Endothelial cell (in vitro differentiated cells): ENCODE measurements at places on chromosomes 2 and 18. TPM values are rescaled to one million over a fixed set of nuclear protein-coding genes. Genes with fewer than 3 reads are reported as not detected.
A peak's percentile ranks its signal among the peaks of the same experiment; 100 is the strongest.

The NEU2 gene
- total RNA-seq, result not detected

The KLF7 gene
- 120 TPM for total RNA-seq

GRCh38 chr2:200905618-200906296 is 16.6 kb downstream of the NIF3L1 start:
- DNase-seq, result peak; percentile 69

The TRAK2 gene
- 18.4 TPM for total RNA-seq

The ATP6V1B1 gene
- not detected for total RNA-seq

DNA sequence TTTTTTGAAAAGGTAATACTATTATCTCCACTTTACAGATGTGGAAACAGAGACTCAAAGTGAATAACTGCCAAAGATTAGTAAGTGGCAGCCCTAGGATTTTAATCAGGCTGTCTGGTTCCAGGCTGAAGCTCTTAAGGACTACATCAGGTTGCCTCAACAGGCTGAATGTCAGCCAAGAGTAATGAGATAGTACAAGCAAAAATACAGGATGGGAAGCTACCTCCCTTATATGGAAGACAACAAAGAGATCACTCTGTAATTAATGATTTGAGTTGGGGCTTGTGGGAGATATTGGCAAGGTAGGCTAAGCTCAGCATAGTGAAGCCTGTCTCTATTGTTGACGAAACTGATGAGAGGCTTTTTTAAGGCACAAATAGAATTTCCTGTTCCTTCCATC is 323.1 kb downstream of the KCNJ3 start:
- DNase-seq, result no peak

DNA sequence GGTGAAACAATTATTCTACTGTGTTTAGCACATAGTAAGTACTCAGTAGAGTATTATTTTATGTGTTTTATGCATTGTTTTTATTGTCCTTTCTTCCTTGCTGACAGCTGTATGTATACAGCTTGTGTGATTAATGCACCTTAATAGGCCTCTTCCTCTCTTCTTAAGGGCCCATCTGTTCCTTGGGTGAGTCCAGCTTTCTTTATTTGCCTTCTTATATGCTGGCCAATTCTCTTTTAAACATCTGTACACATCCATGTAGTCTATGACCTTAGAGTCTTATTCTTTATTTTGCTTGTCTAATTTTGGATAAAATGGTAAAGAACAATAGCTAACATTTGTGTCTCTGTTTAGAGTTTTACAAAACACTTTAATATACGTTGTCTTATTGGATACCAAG is 333.7 kb upstream of the MEIS1 start:
- no peak for DNase-seq

The FAM228A gene
- total RNA-seq, result not detected

- no peak for DNase-seq
Observed at GRCh38 chr18:35186291-35187034, 54.4 kb upstream of the ZNF397 start.

The TTN gene
- 3.8 TPM for total RNA-seq

The GAD1 gene
- total RNA-seq, result 129 TPM

DNA sequence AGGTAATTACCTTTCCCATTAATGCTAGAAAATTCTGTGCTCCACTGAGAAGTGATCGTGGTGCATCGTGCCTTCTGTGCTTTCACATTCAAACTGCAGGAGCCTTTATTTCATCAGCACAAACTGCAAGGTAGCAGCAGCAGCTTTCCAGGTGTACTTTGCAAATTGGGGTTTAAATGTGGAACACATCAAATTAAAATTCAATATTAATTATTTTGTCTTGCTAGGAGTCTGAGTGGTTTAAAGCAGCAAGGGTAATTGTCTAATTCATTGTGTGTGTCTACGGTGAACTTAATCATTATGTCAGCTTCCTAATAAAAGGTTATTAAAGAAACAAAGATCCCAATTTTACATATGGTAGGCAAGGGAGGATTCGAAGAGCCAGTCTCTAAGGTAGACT is 180.8 kb upstream of the ATP5MC3 start:
- no peak for DNase-seq

DNA sequence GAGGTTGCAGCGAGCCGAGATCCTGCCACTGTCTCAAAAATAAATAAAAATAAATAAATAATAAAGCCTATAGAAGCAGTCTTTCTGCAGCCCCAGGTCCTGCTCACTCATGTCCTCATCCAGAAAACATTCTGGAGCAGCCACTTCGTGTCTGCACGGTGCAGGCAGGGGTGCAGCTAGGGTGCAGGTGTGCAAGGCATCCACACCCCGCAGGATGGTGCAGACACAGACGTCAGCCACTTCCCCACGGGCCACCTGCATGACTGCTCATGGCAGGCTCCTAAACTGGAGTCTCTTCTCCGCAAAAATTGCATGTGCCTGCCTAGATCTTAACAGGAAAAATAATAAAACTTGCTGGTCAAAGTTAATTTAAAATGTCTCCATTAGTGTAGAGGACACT is 80.2 kb upstream of the SNTG2 start:
- DNase-seq, result no peak

The HSBP1L1 gene
- 0.87 TPM for total RNA-seq

The FARSB gene
- 11.9 TPM for total RNA-seq

DNA sequence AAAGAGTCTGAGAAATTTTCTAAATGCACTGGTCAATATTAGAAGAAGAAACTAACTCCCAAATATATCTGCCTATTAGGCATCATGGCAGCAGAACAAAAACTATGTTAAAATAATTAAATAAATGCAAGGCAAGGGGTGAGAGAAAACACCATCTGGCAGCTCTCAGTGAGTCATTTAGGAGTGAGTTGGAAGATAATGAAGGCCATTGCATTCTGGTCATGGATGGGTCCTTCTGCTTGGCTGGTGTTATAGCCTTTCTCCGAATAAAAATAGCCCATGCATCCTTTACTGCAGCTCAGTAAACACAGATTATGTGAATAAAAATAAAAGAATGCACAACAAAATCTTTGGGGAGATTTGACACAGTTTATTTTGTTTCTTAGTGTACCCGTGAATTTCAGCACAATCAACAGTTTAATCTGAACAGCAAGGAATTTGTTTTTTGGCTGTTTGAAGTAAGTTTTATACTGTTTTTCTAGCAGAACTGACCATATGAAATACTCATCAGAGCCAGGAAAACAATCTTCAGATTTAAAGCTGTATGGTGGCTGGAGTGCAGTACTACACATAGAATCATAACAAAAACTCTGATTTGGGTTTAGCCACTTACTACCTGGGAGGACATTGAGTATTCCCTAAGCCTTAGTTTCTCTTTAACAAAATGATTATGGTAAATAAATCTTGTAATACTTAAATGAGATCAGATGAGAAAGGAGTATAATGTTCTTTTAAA is 225.1 kb upstream of the ITGA4 start:
- no peak for DNase-seq

DNA sequence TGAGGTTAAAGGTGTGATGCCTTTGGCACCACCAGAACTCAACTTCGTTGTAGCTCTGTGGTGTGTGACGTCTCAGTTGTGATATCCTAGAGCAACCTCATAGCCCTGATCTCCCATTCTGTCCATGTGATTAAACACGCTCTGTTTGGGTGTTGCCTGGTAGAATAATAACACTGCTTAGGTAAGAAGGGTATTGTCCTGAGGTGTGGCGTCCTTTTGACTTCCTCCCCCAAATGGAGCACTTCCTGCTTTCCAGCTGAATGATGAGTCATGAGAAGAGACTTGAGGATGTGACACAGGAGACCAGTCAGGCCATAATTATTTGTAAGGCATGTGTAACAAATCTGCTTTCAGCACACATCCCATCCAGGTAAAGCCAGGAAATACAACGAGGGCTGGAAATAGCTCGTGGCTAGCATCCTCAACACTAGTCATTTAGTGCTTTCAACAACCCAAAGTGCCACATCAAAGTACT is 100.7 kb downstream of the RAPGEF4 start:
- DNase-seq, result peak; percentile 24

DNA sequence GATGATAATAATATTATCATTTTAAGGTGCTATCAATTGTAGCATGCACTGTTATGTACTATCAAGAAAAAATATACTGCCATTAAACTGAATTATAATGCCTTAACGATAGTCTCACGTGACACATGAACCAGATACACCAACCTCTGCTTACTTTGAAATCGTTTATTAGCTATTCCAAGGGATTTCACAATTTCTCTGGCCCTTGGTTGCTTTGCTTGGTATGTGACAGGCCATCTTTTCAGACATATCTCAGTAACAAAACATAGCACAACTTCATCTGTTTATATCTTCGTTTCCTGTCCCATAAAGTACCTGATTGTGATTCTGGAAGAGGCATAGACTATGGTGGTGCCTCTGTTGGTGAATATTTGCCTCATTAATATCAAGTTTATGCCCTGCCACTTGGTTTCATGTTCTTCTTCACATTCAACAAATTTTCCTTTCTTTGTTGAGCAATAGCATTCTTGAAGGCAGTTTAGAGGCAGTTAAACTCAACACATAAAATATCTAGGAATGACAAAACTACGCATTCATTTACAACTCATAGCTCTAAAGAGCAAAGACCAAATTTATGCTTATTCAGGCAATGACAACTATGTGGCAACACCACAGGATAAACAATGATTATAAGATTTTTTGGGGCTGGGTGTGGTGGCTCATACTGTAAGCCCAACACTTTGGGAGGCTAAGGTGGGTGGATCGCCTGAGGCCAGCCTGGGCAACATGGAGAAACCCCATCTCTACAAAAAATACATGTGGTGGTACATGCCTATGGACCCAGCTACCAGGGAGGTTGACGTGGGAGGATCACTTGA is 84.3 kb downstream of the MCFD2 start:
- DNase-seq, result no peak
